ENCODE measurements at places on chromosomes 5 and 9.

GRCh38 chr9:3441197-3441816, 84.5 kb downstream of the RFX3 start:
- DNase-seq = no peak

GRCh38 chr5:125005266-125005665, 258.8 kb upstream of the ZNF608 start:
- DNase-seq = no peak

DNA sequence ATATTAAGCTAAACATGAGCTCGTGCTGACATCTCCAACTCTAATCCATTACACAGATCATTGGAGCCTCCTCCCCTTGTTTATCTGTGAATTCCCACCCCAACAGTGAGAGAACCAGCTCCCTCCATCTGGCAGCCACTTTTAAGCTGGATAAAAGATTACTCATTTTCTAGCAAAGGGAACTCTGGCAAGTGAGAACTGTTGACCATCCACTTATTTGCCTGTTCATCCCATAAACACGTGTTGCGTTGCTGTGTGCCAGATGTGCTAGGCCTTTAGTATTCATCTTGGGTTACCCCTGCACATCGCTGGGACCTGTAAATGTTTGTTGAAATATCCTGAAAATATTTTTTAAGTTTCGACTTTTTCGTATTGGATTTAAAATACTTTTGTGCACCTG, 2.4 kb upstream of the TOR1A start:
- no peak for DNase-seq

DNA sequence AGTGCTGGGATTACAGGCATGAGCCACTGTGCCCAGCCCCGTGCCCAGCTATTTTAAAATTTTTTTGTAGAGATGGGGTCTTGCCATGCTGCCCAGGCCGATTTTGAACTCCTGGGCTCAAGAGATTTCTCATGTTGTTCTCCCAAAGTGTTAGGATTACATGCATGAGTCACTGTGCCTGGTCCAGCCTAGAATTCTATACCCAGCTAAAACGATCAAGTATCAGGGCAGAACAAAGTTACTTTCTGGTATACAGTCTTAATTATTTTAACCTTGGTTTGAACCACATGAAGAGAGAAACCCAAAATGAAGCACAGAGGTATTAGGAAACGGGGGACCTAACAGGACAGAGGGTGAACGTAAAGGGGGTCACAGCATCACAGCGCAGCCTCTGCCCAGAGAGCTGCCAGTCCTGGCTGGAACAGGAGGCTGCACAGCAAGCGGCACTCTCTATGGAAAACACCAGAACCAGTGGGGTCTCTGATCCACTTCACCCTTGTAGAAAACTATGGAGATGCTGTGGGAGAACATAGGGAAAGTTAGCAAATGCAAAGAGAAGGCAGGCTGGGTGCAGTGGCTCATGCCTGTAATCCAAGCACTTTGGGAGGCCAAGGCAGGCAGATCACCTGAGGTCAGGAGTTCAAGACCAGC, 10.2 kb downstream of the SQSTM1 start:
- no peak for DNase-seq

DNA sequence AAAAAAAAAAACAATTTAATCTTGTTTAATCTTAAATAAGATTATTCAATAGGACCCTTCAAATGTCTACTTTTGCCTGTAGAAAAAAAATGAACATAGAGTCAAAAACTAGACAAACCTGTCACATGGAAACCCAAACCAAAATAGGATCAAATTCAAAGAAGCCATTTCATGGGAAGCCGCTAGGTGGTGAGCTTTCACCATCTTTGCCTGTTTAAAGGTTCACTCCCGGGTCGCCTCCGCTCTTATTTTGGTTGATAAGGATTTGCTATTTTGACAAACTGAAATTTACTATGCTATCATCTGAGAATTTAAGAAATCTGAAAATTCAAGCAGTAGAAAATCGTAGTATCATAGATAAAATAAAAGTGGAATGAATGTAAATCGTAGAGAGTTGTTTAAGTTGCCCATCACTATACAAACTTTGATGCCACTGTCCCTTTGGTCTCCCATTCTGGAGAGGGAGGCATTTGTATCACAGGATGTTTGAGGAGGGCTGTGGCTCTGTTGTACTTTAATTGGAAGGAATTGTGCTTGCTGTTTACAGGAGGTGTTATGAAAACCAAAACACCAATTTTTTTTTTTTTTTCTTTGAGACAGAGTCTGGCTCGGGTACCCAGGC, 43.5 kb upstream of the DNAH5 start:
- no peak for DNase-seq

- no peak for DNase-seq
Measured at GRCh38 chr5:127746756-127747155, 43.6 kb downstream of the CCDC192 start.
